ENCODE measurements at places on chromosomes 4 and X.

GRCh38 chr4:112418092-112418491 is 97.9 kb downstream of the NEUROG2 start:
- DNase-seq: no peak

DNA sequence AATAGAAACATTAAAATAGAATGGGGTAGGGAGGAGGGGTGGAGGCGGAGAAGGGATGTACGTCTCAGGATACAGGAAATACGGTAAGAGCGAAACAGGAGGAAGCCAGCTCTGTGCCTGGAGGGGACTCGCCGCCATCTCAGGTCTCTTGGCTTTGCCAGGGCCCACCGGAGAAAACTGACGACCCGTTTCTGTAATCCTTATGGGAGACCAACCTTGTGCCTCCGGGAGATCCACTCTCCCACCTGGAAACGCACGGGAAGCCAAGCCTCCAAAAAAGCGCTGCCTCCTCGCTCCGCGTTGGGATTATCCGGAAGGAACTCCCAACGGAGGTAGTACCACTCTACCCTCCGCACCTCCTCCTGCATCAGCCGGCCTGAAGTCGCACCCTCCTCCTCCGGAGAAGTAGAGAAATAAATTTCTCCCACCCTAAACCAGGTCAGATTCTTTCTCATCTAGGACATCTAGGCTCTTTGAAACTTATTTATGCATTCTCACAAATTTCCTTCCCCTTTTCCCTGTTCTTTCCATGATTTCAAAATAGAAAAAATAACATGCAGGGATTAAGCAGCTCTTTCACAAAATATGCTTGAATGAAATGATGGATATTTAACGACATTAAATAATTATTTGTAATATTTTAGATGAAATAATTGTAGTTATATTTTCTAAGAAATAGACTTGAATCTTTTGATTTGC is at the start of gene NBDY:
Gene NBDY (plus strand): TSS at position 92 of the 699 bp plus-strand sequence. CDS start 111 bp downstream, at position 203.
- no peak for DNase-seq

DNA sequence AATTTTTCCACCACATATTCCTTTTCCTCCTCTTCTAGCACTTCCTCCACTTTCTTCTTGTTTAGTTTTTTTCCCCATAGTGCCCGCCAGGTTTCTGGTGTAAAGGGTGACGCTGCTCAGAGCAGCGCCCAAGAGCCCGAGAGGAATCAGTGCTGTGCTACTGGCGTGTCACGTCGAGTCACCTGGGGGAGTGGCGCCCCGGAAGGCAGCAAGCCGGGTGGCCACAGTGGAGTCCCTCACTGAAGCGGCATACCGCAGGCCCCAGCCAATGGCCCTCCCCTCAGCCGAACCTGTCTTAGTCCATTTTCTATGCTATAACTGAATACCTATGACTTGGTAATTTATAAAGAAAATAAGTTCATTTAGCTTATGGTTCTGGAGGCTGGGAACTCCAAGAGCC is 51.5 kb downstream of the SPIN4 start:
- DNase-seq: no peak

DNA sequence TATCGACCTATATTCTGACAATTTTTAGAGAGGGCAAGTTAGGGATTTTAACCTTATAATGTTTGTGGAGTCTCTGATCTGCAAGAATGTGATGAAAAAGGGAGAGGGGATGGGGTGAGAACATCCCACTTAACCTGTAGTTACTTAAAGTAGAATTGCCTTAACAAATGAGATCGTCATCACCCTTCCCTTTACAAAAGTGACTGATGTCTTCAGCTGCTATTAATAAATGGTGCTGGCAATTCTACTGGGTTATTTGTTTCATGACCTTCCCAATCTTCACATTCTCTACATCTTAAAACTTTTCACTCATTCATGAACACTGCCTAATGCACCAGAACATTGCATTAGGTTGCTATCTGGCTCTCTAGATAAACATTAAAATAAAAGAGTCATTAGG is 873.4 kb upstream of the LCORL start:
- no peak for DNase-seq
